ENCODE measurements at places on chromosomes 4 and X.

- no peak for DNase-seq
These were observed 117.6 kb downstream of the FGF16 start for GRCh38 chrX:77564823-77565222.

DNA sequence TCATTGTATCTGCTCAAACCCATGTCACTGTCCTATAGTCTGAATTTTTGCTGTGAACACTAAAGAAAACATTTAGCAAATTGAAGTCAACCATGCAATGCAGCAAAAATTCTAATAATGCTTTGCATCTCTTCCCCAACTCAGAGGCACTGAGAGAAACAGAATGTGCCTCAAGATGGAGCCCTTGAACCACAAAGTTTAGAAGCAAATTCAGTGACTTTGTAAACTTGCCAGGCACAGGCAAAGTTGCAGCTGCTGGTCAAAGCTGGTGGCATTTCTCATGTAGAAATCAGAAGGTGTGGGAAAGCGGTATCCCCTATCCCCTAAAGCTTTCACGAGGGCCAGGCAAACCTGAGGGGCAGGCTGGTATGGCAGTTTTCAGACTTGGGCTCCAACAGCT lies 121.7 kb upstream of the DIPK2B start:
- DNase-seq = no peak

- no peak for DNase-seq
These were observed 753.8 kb upstream of the PCDH7 start for GRCh38 chr4:29966386-29966785.

- no peak for DNase-seq
These were observed 28.6 kb upstream of the NAF1 start for GRCh38 chr4:163195247-163195765.

GRCh38 chrX:16958356-16958755 lies 11.9 kb downstream of the REPS2 start:
- no peak for DNase-seq

GRCh38 chr4:164648151-164648848 lies 105.6 kb upstream of the SMIM31 start:
- no peak for DNase-seq

GRCh38 chr4:127045861-127046260 lies 586.9 kb upstream of the INTU start:
- DNase-seq = no peak

DNA sequence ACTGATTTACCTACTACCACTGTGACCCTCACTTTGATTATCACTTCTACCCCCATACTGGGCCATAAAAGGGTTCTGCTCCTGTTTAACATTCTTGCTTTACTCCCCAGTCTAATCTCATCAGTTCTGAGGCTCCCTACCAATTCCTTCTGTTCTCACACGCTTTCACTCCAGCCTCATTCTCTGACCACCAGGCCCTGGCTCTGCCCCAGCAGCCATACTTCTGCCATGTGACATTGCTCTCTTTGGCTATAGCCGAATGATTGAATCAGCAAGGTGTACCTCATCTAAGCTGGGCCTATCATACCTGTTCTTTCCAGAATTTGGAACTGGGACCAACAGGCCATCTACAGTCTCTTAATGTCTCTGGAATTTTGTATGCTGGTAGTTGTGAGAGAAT lies 14.4 kb upstream of the ELF2 start:
- no peak for DNase-seq

DNA sequence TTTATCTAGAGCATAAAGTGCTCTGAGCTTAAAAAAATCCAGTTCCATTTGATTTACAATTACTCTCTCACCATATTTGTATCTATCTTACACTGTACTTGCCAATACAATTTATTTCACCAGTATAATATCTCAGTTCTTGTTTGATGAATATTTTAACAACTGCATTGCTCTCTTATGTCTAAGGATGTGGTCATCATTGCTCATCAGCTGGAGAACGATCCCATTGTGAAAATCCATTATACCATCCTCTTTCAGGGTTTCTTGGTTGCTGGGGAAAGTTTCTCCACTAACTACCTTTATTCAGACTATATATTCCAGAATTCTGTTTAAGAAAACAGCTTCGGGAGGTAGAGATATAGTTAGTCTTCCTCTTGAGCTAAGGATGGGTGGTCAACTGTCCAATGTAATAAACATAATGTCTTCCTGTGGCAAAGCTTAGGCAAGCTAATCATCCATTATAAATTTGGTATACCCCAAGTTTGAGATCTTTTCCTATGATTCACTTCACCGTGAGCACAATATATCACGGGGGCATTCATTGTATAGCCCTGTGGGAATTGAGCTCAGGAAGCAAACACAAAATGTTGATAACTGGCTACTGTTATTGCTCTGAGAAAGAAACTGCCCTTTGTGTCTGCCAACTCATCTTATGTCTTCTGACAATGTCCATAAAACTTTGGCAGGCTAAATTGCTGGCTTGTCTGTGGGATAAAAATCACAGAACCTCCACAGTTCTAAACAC lies 2361.9 kb downstream of the ARAP2 start:
- DNase-seq = no peak

DNA sequence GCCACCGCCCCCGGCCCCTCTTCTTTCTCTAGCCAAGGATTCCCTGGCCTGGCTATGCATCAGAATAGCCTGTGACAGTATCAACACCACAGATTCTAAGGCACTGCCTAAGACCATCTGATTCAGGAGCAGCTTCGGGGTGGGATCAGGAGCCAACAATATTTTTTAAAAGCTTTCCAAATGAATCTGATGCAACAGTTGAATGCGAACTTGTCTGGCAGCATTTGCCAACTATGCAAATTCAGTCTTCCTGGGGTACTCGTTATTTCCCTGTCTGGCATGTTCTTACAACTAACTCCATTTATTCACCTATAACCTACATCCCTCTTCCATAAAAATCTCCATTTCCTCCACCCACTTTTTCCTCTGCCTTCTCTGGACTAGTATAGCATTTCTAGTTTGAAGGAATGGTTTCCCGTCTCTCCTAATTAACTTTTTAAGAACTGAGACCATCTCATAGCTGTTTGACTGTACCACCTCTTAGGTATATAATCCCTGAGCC lies 36.2 kb upstream of the UGDH start:
- DNase-seq = no peak

DNA sequence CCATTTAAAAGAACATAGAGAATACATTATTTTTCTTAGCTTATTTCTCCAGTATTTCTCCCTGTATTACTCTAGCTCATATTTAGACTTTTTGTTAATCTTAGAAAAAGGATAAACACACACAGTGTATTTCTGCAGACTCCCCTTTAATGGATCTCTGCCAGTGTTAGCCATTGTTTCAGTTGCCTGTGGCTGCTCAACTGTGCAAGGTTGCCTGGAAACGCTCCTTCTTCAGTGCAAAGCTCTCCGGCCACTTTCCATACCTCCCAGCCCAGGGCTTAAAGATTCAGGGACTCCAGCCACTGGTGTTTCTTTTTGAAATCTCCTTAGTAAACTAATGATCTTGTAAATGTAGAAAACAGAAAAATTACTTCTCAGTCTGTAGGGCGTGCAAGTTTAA lies 104.9 kb downstream of the SLIT2 start:
- no peak for DNase-seq

DNA sequence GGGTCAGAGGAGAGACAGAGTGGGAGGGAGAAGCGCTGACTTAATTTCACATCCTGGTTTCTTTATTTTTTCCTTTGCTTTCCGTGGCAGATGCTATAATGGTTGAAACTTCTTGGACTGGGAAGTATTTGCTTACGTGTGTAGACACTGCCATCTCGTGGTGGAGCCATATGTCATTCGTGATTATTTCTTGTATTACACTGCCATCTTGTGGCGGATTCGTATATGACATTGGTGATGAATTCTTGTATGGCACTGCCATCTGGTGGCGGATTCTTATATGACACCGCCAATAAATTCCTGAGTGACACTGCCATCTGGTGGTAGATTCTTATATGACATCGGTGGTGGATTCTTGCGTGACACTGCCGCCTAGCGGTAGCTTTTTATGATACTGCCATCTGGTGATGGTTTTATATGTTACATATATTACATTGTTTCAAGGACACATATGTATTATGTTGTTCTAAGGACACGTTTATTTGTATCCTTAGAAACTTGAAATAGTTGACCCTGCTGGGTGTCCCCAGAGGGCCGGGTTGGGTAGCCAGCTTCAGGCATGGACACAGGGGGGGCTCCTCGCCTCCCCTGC lies 37.3 kb upstream of the CLCN4 start:
- peak; percentile 48 for DNase-seq

- DNase-seq = no peak
These were observed 208.7 kb downstream of the PDGFC start for GRCh38 chr4:156762851-156763250.

GRCh38 chr4:10491401-10491800 lies 34.2 kb upstream of the ZNF518B start:
- DNase-seq = no peak

GRCh38 chr4:87204559-87204958 lies 15.9 kb downstream of the KLHL8 start:
- DNase-seq = no peak

- no peak for DNase-seq
These were observed 100.5 kb downstream of the AASDH start for GRCh38 chr4:56286763-56287162.

- DNase-seq = peak; percentile 45
These were observed 222.4 kb downstream of the CRLF2 start for GRCh38 chrX:989959-990510.

DNA sequence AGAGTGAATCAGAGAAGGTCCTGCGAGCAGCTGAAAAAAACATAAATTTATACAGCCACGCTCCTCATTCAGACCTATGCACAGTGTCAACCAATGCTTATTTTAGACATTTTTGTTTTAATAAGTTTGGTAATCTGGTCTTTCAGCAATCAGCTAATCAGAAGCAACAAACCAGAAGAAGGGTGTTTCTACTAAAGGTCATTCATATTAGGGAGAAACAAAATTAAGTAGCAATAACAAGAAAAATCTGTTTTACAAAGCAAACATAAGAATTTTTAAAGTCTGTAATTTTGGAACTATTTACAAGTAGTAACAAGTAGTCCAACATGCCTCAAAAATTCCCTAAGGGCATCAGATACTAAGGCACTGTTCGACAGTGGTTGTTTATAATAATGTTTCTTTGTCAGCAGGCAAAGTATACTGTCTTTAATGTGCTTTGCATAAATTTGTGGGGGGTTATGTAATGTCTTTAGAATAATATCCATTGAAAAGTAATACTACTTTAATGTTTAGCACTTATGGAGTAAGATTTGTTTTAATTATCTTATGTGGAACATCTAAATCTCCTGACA lies 82.8 kb downstream of the PHOX2B start:
- no peak for DNase-seq

DNA sequence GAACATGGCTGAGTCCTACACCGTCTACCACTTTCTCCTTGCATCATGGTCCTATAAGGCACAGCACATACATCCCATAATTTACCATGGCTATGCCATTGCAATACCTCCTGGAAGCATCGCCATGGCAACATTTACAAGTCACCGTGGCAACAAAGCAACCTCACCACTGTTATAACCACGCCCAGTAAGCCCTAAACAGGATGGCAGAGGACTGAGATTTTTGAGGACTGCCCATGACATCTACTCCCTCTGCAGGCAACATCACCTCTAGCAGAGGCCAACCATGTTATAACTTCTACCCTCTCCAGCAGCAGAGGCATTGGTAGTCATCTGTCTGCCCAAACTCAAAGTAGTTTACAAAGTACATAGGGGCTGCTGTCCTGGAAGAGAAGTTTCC lies 29.7 kb downstream of the BCOR start:
- no peak for DNase-seq

- DNase-seq = no peak
These were observed 763.0 kb downstream of the DMD start for GRCh38 chrX:32448320-32448719.

DNA sequence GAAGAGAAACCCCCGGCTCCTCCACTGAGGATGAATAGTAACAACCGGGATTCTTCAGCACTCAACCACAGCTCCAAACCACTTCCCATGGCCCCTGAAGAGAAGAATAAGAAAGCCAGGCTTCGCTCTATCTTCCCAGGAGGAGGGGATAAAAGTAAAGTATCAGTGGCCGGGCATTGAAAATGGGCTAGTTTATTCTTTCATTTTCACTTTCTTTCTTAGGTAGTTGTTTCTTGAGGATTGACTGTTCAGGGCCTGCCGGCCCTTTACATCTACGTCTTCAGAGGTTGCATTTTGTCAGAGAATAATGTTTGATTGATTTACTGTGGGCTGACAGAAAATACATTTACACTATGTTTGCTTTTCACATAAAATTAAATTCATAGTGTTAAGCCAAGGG lies 27.1 kb downstream of the PAK3 start:
- no peak for DNase-seq

- no peak for DNase-seq
These were observed 2094.5 kb upstream of the TENM3 start for GRCh38 chr4:180148737-180149136.
